CD4-positive, alpha-beta T cell treated with Interleukin-6 at 100 ng/mL for 8 hours (primary cell): ENCODE measurements at places on chromosomes 1 and 21.
A peak's percentile ranks its signal among the peaks of the same experiment; 100 is the strongest.

DNA sequence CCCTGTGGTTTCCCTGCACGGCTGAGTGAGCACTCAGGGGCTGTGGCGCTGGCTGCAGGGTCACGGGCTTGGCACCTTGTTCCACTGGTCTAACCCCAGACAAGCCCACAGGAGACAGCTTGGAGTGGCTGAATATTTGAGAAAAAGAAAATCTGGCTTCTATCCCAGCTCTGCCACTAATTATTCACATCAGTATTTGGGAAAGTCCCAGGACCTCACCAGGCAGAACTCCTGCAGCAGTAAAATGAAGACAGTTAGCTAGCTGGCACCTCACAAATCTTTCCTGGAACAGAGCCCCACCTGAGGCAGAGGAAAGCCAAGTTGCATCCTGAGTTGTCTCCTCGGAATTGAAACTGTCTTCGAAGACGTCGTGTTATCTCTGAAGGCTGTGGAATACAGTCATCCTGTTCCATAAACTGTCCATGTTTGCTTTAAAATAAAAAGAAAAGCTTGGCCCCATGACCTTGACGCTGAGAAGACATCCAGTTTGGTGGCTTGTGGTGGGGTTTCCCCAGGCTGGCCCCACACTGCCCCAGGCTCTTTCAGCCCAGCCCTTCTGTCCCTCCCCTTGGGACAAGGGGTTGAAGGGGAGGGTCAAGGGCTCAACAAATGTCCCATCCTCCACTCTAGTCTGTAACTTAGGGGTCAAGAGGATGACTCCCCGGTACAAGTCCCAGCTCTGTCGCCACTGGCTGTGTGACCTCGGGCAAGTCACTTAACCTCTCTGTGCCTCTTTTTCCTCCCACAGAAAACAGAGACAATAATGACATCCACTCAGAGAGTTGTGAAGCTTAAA is 93.8 kb upstream of the TMPRSS2 start:
- no peak for DNase-seq

GRCh38 chr1:10583641-10584040 is 108.9 kb downstream of the PEX14 start:
- no peak for DNase-seq

DNA sequence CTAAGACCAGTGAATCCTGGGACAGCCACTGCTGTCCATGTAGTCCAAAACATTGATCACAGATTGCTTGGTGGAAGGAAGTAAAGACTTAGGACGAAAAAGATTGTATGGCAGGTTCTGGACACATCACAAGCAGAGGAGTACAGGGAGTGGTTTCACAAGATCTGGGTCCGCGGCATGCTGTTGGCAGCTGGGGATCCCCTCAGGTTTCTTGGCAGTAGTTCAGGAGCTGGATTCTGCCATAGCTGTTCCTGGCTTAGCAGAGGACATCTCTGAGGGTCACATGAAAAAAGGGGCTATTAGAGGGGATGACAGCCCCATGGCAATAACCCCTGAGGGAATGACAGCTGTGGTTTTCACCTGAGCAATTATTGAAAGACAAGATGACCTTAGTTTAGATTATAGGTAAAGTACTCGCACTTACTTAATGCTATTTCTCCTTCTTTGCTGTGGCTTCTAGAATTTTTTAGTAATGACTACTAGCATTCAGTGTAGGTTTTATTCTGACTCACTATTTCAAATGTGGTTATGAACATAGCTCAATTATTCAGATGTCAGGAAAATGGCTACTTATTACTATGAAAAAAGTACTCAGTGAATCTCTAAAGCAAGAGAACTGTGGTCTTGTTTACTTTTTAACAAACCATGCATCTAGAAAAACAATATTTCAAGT is 8.2 kb downstream of the KRTAP27-1 start:
- no peak for DNase-seq

- DNase-seq: no peak
These were observed 137.9 kb downstream of the IFI44 start for GRCh38 chr1:78787544-78787943.

DNA sequence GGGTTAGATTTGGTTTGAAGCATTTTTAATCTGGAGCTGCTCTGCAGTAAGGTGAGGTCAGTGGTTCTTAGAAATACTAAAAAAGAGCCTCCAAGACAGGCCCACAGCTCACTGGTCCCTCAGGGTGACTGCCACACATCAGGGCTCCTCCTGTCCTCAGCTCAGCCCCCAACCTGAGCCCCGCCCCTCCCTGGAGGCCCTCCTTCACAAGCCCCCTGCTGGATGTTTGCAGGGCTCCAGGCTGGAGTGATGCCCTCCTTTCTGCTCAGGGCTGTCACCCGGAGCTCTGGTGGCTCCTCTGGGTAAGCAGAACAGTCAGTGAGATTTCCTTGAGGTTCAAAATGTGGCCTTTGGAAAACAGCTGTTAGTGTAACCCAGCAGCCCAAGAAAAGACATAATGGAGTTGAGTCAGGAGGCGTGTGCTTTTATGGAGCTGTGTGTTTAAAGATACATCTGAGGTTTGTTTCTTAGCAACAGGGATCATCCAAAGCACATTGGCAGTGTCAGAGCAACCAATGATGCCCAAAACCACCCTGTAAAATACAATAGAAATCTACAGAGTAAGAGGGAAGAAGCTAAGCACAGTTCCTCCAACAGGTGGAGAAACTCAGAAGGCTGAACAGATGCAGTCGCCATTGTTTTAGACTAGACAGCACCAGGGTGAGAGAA is 21.4 kb downstream of the STUM start:
- DNase-seq: no peak

GRCh38 chr1:22831729-22832413 is 121.2 kb downstream of the EPHB2 start:
- no peak for DNase-seq

GRCh38 chr1:94734963-94735901 is 84.9 kb upstream of the SLC44A3 start:
- DNase-seq: no peak

DNA sequence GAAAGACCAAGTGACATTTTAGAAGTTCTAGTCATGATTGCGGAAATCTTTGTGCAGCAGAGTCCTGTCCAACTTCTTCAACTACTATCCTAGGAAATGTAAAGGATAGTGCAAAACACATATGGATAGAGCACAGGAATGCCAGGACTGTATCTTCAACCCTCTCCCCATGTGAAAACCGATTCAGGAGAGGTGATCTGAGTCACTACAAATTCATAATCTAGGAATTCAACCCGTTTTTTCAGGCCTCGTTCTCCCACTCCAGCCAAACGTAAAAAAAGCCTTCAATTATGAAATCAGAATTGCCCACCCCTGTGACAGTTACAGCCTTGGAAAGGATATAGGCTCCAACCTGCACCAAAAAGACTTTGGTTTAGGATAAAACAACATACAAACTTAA is 52.9 kb upstream of the RGS1 start:
- no peak for DNase-seq

GRCh38 chr1:175075572-175076568 is 8.2 kb downstream of the TNN start:
- DNase-seq: no peak

- DNase-seq: no peak
These were observed 202.0 kb downstream of the GABPA start for GRCh38 chr21:25936776-25937175.

- no peak for DNase-seq
These were observed 63.5 kb upstream of the KIAA1614 start for GRCh38 chr1:180849031-180849775.

- DNase-seq: no peak
These were observed 14.6 kb upstream of the TENT5C start for GRCh38 chr1:117591252-117591651.

GRCh38 chr1:161172776-161173376 is 4.4 kb downstream of the B4GALT3 start:
- DNase-seq: no peak

DNA sequence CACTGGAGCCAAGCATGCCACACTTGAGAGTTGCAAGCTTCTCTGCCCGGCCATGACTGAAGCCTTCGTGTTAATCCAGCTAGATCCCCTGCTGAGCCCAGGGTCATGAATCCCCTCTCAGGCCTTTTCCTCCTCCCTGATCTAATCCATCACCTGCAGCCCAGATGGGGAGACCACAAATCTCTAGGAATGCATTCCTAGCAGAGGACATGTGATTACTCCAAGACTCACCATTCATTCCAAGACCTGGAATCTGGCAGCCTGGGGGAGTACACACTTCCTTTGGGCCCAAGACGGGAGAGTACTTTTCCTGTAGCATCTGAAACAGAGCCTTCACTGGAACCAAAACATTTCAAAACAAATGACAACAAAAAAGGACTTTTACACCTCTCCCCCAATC is 269.3 kb upstream of the NFIA start:
- no peak for DNase-seq

GRCh38 chr1:201870397-201870796 is 18.3 kb upstream of the SHISA4 start:
- DNase-seq: no peak

GRCh38 chr1:12565966-12566352 is 52.1 kb downstream of the DHRS3 start:
- DNase-seq: no peak

GRCh38 chr1:43711524-43712386 is 4.4 kb downstream of the ST3GAL3 start:
- no peak for DNase-seq

GRCh38 chr21:45590246-45590725 is 48.0 kb upstream of the SLC19A1 start:
- DNase-seq: peak; percentile 73

- no peak for DNase-seq
These were observed 66.1 kb upstream of the PLA2G4A start for GRCh38 chr1:186762653-186763052.

DNA sequence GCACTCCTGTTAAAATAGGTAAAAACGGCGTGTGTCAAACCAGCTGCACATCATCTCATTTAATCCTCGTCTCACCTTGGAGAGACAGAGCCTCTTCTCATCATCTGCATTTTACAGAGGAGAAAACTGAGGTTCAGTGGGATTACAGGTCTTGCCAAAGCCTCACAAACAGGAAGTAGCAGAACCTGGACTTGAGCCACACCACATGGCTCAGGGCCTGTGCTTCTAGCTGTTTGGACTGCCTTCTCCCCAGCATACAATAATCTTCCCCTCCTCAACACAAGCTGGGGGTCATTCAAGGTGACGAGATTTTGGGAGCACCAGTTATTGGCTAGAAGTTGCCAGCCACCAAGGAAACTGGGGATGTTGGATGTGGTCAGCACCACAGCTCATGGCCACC is 167.9 kb upstream of the ZC3H12A start:
- DNase-seq: no peak

GRCh38 chr1:108584428-108584856 is 24.5 kb downstream of the EEIG2 start:
- no peak for DNase-seq

DNA sequence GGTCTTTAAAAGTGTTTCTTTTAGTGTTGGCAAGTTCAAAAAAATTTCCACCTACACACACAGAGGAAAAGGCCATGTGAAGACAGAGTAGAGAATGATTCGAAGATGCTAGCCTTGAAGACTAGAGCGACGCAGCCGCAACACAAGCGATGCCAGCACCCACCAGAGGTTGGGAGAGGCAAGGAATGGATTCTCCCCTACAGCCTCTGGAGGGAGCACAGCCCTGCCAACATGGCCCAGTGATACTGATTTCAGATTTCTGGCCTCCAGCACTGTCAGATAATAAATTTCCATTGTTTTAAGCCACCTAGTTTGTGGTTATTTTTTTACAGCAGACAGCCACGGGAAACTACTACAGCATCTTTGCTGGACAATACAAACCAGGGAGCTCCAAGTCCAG is 6.9 kb upstream of the ADAR start:
- DNase-seq: no peak

GRCh38 chr1:247746391-247746935 is 1.5 kb downstream of the OR14A2 start:
- DNase-seq: no peak

DNA sequence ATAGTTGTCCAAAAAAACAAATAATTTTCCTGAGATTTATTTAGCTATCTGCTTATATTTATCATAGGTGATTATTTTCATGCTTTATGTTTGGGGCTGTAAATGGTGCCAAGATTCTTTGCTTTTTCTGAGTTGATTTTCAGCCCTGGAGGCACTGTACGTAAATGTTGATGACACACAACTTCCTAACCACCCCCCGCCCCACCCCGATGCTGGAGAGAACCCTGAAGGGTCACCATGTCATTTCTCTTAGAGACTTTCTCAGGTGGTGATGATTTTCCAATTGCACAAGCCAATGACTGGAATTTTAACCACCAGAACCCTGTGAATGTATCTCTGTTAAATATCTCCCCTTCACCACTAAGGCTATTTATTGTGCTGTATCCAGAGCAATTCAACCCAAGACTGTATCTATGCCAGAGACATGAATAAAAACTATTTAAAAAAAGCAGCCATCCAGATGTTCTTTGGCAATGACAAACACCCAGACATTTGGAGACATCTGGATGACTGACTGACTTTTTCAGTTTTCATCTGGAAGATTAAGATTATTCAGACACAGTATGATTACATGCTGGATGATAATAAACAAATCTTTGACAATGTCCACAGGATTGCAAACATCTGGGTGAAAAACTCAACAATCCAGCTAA is 346.0 kb downstream of the LMX1A start:
- no peak for DNase-seq

GRCh38 chr1:164557270-164557669 is 1.7 kb upstream of the PBX1 start:
- no peak for DNase-seq

DNA sequence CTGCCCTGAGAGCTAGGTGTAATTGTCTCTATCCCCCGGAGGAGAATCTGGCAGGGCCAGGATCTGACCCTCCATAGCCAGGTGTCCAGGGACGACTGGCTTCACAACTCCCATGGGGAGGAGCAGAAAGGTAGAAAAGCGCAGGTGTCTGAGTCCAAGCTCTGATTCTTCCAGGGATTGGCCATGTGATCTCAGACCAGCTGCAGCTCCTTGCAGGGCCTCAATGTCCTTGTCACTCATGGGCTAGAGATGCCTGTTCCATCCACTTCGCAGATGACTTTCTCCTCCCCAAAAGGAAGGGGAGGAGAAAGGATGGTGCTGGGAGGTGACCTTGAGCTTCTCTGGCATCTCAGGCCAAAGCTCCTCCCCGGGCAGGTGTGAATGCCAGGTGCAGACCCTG is 22.7 kb downstream of the HSPG2 start:
- DNase-seq: no peak

GRCh38 chr1:107786203-107786845 is 178.7 kb downstream of the VAV3 start:
- DNase-seq: peak; percentile 28
